ENCODE measurements at places on chromosomes 13 and 19.

DNA sequence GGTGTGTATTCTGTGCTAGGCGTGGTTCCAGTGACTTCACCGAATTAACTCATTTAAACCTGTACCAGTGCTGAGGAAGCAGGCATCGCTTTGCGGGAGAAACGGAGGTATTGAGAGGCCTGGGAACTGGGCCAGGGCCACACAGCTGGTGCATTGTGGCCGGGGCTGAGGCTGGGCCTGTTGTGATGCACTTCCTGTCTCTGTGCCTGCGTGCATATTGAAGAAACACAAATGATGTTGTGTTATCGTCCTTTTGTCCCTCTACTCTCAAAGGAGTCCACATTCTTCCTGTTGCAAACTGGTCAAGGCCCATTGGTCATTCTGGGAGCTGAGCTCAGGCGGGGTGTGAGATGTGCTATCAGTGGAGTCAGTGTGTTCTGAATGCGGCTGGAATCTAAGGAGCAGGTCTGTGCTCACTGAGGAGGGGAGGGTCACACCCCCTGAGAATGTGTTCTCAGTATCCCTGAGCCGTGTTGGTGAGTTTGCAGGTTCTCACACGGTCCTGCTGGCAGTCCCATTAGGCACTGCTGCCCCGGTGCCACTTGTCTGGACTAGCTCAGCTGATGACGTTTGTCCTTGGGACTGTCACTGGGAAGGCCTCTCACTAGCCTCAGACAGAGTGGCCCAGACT lies 62.1 kb downstream of the ARHGEF7 start:
- DNase-seq = no peak

DNA sequence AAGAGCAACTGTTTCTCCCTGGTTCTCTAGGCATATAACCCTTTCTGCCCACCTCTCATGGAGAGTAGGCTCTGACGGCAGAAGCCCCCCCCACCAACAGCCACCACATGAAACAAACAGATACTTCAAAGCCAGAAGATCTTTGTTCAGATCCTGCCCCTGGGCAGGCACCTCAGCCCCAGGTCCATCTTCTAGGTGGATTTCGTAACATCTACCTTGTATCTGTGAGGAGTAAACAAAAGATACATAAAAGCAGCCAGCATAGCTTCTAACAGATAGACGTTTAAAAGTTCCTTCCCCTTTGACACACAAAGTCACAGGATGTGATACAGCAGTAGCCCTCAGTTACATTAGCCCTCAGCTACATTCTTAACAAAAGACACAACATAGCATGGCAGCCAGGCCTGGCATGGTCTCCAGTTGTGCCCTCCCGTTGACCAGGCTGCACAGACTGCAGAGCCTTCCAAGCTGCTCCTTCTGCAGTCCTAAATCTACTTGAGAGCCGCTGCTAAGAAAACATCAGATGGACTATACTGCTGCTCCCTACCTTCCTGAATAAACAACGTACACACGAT lies 35.4 kb downstream of the BRD4 start:
- no peak for DNase-seq

GRCh38 chr13:114124921-114125320 lies 7.5 kb downstream of the RASA3 start:
- DNase-seq = peak; percentile 42

DNA sequence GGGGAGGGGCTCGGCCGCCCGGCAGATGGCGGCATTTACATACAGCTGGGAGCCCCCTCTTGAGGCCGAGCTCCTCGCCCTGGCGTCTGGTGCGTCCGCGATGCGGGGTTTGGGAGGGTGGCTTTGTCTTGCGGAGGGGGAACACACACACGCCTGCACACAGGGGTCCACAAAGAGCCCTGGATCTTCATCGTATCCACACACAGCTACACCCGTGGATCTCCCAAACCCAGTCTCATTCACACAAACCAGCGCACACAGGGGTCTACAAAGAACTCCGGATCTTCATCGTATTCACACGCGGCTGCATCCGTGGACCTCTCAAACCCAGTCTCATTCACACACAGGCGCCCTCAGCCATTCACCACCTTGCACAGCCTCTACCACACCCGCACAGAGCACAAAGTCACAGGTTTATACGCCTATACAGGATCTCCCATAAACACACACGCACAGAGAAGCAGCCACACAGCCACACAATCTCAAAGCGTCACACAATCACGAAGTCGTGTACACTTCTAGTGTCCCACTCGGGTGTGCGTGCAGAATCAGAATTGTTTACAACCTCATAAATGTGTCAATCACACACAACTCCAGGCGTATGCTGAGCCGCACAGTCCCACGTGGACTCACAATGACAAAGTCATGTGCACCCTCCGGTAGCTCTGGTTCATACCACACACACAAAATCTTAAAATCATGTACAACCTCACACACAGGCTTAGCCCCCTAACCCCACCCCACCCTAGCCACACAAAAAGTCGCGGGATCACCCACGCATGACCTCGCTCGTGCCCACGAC lies 550 bp upstream of the DLL3 start:
- DNase-seq = peak; percentile 46

DNA sequence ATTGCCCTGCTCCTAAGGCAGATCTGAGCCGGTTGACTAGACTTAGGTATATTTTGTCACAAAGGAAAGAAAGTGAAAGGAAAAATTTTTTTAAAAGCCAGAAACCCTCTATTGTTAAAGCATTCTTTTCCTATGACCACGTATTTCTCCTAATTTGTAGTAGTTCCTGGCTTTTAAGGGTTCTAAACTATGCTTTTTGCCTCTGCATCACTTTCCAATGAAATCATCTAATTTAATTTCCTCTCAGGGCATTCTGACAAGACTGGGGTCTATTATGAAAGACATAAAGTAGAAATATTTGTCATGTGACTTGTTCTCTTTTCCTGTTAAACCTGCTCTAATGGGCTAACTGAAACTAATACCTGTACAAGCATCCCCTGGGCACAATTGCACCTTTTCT lies 233.0 kb upstream of the PRR20A start:
- DNase-seq = no peak

GRCh38 chr13:109196948-109197347 lies 567.5 kb downstream of the MYO16 start:
- DNase-seq = peak; percentile 2

DNA sequence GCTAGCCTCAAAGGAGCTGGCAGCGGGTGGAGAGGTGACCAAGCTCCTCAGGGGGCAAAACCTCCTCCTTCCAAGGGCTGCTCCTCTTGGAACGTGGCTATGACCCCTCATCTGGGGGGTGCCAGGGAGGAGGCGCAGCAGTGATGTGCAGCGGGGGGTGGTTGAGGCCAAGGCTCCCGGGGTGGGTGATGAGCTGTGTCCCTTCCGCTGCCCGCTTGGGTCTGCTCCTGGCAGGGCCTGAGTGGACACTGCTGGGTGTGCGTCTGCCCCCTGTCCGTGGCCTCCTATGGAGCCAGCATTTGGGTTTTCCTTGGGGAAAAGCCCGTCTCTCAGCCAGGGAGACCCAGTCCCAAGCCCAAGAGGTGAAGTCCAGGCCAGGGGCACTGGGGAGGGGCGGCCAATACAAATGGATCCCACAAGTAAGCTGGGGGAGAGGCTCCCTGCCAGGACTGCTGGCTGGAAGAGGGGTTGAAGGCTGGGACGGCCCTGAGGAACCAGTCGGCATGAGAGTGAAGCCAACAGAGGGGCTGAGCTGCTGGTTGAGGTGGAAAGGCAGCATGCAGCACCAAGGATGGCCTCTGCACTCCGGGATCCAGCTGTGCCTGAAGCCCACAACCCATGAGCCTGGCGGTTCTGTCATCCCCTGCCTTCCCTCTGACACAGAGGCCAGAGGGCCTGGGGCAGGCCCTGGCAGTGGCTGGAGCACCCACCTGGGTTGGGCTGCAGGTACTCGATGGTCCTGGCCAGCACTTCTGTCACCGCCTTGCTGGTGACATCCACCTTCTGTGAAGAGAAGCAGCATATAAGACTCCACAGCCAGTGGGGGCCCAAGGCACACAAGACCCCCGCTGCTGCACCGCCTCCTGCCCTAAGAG lies 22.7 kb downstream of the MPND start:
- no peak for DNase-seq

DNA sequence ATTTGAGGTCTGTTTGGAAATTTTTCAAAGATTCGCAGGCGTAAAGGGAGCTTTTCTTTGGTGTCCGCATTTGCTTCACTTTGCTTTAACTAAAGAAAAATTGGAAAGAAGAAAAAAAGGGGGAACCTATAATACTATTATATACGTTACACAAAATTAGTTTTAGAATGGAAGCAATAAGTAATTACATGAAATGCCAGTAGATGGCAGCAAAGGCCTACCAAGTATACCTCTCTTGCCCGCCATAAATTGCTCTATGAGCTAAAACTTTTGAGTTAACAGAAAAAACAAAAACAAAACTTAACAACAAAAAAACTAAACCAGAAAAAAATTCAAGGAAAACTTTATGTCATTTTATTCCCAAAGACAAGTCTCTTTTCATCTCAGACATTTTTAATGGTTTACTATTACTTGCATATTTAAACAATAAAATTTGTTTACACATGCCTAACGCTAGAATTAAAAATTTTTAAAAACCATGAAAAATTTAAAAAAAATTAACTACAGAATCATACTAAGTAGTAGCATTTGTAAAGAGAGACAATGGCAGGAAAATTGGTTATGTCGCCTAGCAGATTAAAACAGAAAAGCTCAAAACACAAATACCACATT lies 271.4 kb downstream of the NALCN start:
- DNase-seq = peak; percentile 47

DNA sequence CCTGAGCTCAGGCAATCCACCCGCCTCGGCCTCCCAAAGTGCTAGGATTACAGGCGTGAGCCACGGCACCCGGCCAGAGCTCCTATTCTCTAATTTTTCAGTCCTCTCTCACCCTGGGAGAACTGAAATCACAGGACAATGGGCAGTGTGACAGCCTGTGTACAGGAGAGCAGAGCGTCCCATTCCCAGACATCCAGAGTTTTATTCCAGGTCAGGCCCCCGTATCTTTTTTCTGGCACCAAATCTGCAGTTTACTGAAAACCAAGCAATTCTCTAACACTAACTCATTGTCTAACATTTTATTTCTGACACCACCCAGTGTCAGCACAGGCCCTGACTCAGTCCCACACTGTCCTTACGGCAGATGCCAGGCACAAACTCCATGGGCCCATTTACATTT lies 6.7 kb downstream of the ZNF708 start:
- no peak for DNase-seq

DNA sequence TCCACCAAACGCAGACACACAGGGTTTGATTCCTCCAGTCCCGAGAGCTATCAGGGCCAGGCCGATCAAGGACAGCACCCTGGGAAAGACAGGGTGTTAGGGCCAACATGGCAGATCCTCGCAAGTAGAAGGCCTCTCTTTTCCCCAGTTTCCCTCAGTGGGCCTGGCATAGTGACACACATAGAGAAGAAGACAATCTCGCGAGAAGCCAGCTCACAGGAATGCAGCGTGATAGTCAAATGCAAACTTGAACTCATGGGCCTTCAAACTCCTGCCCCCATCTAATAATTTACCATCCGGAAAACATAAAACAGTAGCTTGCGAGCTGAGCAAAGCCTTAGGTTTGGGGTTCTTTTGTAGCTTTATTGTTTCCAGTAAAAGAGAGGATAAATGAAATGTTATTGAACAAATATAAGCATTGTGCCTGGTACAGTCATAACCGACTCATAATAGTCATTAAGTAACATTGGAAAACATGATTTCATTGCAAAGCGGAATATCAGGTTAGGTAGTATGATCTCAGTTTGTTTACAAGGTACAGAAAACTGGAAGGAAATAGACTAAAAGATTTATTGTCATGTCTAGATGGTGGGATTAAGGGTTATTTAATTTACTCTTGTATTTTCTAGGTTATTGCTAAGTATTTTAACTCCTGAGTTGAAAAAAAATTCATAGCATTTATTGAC lies 30.5 kb downstream of the SLC15A1 start:
- DNase-seq = no peak

DNA sequence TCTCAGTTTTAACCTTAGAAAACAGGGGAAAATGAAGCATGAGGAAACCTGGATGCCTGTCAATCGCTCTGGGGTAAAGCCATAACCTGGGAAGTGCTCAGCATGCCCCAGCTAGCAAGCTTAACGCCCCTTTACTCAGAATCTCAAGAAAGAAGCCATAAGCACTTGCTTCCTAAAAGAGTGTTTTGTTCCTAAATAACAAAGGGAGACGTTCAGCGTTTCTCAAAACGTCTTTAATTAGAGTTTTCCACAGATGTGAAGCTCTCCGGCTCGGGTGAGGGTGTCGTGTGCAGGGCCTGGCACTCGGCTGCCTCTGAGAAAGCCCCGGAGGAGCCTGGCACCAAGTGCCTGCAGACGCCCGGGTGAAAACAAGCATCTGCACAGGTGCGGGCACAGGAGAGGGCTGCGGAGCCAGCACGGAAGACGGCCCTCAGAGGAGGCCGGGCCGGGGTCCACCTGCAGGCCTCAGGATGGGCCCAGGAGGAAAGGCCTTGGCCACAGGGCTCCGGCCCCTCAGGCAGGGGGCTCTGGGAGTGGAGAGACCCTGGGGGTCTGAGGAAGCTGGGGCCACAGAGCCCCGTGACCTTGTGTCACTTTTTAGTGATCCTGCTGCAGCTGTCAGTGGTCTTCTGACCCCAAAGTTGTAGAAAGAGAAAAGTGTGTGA lies 6.2 kb downstream of the GAS6 start:
- no peak for DNase-seq

- no peak for DNase-seq
Observed at GRCh38 chr19:4090356-4091220, 23.9 kb upstream of the ZBTB7A start.

DNA sequence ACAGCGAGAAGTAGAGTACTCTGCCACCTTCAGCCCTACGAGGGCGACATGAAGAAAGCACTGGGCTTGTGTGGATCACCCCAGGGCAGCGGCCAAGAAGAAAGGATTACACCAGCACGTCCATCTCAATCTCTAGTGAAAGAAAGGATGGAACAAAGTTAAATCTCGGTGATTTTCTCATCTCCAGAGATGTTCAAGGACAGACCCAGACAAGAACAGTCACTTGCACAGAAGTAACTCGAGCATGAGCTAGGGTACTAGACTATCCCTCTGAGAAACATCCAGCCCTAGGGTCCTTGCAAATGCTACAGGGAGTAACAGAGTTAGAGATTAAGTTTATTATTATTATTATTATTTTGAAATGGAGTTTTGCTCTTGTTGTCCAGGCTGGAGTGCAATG lies 106.7 kb downstream of the CRYL1 start:
- DNase-seq = no peak

- DNase-seq = no peak
Observed at GRCh38 chr13:98286799-98287198, 109.7 kb upstream of the RNF113B start.

- DNase-seq = no peak
Observed at GRCh38 chr13:98366959-98367358, 189.9 kb upstream of the RNF113B start.

- DNase-seq = no peak
Observed at GRCh38 chr19:3665681-3666544, 34.4 kb downstream of the PIP5K1C start.

- no peak for DNase-seq
Observed at GRCh38 chr13:36133950-36134626, 2.9 kb upstream of the DCLK1 start.
